ENCODE measurements at places on chromosomes 1 and 21.

GRCh38 chr1:221217029-221217428 lies 337.8 kb downstream of the HLX start:
- DNase-seq, result no peak

DNA sequence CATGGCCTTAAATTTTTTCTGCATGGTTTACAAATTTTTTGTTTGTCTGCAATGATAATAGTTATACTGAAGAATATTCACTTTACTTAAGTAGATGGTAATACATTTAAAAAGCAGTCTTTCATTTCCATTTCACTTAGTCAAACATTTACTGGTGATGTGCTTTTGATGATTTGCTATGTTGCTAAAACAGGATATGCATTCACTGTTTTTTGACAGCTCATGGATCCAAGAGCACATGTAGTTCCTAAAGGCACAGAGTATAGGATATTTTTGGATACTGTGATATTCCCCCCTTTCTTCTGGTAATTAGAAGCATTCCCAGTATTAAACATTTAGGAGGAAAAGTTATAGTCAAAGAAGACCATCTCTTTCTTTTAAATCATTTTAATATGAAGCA lies 45.9 kb downstream of the RAP1A start:
- DNase-seq, result no peak

- no peak for DNase-seq
Observed at GRCh38 chr1:8020032-8020431, 6.1 kb downstream of the ERRFI1 start.

- no peak for DNase-seq
Observed at GRCh38 chr21:36917471-36918158, 48.9 kb downstream of the HLCS start.
